ENCODE measurements at places on chromosomes 2 and 18.

DNA sequence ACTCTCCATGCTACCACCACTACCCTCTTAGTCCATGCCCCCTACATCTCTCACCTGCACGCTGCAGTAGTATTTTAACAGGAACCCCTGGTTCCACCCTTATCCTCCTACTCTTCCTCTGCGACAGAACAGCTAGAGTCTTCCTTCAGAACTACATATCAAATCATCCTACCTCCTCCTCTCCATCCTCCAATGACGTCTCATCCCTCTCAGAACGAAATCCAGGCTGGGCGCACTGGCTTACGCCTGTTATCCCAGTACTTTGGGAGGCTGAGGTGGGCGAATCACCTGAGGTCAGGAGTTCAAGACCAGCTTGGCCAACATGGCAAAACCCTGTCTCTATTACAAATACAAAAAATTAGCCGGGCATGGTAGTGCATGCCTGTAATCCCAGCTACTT is 10.3 kb upstream of the KIF3C start:
- no peak for DNase-seq

DNA sequence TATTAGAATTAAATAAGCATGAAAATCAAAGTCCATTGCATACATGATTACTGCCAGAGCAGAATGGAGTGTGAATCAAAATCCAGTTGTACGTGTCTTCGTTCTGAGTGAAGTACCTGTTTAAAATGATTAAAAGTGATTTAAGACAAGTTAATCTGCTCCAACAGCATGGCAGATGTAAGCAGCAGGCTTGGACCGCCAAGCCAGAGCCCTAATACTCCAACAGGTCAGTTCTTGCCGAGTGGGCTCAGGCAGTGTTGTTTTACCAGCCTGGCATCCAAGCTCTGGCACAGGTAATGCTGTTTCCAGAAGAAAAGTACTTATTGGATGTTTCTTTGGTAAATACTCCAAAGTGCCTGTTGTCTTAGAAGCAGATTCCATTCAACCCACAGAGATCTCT is 171.4 kb upstream of the EPAS1 start:
- DNase-seq, result no peak

DNA sequence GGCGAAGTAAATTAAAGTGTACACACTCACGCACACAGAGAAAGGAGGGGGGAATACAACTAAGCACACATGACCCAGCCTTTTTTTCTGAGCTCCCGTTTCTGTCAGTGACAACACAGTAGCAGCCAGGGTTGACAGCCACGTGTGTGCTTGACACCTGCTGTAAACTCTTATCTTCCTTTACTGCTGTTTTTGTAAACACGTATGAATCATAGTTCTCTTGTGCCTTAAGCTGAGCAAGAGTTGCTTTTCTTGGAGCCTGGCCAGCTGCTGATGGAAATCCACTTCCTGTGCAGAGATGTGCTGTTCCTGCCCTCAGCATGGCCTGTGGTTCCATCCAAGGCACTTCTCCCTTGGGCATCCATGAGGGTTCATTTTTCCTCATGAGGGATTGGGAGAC is 561.9 kb downstream of the GALR1 start:
- no peak for DNase-seq

DNA sequence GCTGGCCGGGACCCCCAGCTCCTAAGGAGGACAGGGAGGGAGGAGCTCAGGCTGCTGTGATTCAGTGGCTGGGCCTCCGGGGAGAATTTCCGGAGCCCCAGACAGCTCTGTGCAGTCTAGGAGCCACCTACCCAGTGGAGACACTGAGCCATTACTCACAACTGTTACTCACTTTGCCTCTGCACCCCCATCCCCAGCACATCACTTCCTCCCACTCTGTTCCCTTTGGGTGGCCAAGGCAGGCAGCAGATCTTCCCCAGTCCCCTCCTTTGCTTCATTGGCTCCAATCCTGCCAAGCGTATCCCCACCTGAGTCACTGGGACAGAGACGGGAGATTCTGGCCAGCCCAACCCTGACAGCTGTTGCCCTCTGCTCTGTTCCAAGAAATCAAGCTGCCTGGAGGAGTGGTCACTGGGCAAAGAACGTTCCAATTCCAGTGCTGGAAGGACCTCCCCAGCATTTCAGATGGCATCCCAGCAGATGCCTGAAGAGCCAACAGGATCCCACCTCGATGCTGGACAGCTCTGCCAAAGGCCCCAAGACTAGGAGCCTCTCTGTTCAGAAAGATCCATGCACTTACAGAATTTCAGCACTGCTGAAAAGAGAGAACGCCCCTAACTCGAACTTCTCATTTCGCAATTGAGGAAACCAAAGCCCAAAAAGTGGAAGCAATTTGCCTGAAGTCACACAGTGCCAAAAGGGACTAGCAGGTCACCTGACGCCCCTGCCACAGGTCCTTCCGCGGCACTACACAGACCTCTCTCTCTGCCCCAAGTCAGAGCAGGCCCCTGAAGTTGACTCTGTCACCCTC is 68.3 kb downstream of the TNS1 start:
- DNase-seq, result no peak

DNA sequence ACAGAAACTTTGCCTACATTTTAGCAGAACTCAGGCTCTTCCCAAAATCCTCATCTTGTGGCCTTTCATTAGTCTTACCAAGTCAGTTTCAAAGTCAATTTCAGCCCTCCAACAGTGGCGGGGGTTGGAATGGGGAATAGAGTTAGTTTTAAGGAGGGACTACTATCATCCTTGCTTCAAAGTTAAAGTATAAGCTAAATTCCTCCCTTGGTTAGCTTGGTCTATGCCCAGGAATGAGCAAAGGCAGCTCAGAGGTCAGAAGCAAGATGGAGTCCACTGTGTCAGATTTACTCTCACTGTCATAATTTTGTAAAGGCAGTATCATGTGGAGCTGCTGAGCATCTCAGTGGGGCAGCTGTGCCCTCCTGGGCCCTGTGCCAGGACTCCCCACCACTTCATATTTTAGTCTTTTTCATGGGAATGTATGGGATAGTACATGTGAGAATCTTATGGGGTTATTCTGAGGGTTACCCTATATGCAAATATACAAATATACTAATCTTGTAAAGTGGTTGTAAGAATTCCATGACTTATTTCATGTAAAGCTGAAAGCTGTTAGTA is 145.2 kb upstream of the MMADHC start:
- DNase-seq, result no peak

- DNase-seq, result no peak
Observed at GRCh38 chr2:39949131-39949530, 170.1 kb upstream of the THUMPD2 start.

DNA sequence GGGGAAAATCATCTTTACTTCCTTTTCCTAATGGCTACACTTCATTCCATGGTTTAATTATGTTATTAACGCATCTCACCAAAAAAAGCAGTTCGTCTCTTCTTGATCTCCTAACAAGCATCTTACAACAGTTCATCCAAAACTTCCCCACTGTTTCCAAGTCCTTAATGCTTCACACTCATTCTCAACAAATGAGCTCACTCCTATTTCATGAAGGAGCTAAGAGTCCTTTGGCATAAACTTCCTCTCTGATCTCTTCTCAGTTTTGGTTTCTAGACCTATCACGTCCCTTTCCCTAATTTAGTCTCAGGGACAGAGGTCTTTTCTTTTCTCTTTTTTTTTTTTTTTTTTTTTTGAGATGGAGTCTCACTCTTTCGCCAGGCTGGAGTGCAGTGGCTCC is 205.9 kb upstream of the SLC39A10 start:
- DNase-seq, result no peak

DNA sequence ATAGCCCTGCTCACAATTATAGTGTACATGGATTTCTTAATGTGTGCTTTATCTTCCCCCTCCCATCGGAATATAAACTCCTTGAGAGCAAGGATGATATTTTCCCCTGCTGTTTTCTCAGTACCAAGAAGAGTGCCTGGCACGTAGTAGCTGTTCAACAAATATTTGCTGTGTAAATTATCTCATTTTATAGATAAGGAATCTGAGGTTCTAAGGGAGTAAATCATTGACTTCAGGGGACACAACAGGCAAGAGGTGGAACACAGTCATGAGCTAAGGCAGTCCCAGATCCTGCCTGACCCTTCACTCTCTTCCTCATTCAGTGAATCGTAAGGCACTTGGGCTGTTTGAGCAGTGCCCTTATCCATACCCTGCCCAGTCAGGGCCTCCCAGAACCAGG is 187.3 kb upstream of the TNP1 start:
- no peak for DNase-seq

DNA sequence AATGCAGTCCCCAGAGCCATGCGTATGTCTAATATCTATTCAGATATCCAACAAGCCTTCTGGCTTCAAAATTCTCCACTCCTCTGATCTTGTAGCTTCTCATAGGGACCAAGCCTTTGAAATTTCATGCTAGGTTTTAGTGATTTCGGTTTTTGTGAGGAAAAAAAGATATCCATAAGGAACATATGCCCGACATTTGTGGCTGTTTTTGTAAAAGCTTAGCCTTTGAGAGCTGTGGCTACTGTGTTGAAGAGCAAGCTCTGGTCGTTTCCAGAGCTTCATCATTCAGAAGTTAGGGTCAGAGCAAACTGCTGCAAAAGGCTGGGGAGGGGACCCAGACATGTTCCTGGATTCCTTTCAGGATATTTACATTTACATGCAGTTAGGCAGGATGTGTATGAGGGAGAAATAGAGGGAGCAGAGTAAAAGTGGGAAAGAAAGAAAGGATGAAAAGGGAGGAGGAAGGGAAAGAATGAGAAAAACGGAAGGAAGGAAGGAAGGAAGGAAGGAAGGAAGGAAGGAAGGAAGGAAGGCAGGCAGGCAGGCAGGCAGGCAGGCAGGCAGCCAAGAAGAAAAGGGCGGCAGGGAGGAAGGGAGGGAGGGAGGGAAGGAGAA is 70.2 kb downstream of the NCKAP5 start:
- no peak for DNase-seq

GRCh38 chr2:221533299-221533698 is 38.8 kb downstream of the EPHA4 start:
- DNase-seq, result no peak

DNA sequence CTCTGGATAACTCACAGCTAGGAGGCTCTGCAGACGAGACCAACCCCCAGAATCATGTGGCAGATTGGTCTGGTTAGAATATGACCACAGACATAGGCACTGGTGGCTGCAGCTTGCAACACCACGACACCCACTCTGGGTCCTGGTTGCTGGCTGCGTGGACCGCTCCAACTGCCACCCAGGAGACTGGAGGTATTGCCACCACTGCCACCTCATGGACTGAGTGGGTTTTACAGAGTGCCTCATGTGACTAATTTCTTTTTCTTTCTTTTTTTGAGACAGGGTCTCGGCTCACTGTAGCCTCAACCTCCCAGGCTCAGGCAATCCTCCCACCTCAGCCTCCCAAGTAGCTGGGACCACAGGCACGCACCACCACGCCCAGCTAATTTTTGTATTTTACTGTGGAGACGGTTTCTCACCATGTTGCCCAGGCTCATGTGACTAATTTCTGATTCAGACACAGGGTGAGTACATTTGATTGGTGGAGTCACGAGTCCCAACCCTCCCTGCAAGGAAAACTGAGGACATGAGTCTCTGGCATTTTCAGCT is 29.9 kb upstream of the NT5DC4 start:
- DNase-seq, result peak; percentile 35

- DNase-seq, result no peak
Observed at GRCh38 chr18:77114415-77115191, 18.0 kb downstream of the MBP start.

DNA sequence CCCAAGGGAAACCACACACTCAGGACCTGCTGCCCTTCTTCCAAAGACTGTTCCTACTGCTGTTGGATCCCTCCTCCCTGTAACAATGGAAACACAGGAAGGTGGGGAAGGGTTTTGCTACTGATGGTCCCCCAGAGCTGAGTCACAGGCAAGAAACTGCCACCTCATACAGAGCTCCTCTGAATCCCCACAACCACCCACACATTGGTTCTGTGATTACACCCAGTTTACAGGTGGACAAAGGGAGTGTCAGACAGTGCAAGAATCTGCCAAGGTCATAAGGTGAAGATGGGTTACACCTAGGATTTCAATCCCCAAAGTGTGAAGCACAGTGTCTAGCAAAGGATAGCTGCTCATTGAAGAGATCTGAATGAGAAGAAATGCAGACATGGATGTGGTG is 141.7 kb upstream of the LMAN1 start:
- DNase-seq, result no peak

GRCh38 chr2:119432851-119433522 is 1.3 kb downstream of the TMEM37 start:
- no peak for DNase-seq

- DNase-seq, result no peak
Observed at GRCh38 chr2:123640685-123641335, 384.3 kb upstream of the CNTNAP5 start.

DNA sequence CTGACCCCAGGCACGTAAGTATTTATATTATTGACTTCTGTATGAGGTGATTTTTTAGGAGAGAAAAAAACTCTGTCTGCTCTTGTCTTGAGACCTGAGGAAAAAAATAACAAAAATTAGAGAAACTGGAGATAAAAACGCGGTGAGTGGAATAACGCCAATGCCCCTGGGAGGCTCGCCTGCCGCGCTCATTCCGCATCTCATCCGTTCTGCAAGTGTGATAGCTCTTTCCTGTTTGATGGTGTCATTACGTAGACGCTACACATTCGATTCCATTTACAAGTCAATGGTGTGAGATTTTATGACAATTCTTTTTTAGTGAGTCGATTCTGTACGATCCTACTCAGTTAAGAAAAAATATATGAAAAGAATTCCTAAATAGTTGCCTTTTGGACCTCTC is 194.3 kb upstream of the SMIM21 start:
- no peak for DNase-seq

GRCh38 chr2:207258263-207258991 is 92.7 kb upstream of the KLF7 start:
- DNase-seq, result peak; percentile 57

- no peak for DNase-seq
Observed at GRCh38 chr2:31271851-31272267, 37.9 kb downstream of the EHD3 start.

DNA sequence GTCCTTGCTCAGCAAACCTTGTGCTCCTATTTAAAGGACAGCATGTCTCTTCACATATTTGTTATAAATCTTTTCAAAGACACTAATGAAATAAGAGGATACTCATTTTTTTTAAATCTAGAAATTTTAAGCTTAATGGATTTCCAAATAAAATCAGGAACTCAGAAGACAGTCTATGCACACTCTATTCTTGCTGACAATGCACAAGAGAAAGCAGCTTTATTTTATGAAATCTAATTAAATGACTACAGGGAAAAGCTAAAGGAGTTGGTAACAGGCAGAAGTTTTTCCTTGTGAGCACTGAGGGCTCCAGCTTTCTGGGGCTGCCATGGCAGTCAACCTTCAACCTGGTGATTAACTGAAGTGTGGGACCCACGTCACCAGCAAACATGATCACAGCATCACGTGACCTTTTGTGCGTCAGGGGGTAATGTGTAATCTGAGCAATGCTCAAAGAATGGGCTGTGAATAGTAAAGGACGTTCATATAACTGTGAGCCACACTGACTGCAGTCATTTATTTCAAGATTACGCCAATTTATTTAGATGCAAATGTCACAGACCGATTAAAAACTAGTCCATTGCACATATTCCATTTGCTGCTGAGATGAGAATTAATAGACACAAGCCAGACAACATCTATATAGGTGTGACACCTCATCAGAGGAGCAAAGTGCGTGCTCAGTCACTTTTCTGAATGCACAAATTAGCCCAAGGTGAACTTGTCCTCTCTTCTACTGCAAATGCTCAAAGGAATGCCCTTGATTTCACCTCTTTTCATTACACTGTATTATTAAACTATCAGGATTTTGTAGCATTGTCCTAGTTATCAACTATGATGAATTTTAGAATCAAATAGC is 11.6 kb upstream of the DNER start:
- no peak for DNase-seq

Measured in G401 (cell line).